ENCODE measurements at places on chromosomes 4 and X.

DNA sequence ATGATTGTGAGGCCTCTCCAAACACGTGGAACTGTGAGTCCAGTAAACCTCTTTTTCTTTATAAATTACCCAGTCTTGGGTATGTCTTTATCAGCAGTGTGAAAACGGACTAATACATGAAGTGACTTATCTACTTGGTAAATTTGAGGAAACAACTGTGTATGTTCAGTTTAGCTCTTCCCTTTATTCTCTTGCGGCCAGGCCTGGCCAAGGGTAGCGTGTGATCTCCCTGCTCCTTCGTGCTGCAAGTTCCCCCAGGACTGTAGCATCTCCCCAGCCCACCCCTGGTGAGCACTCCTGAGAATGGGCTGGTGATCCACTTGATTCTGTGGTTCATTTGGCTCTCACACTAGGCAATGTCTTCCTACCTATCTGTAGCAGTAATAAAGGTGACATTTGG lies 53.2 kb upstream of the CHRNA9 start:
- DNase-seq: no peak

GRCh38 chr4:182920676-182921075 lies 3.5 kb upstream of the DCTD start:
- DNase-seq: no peak

- DNase-seq: peak; percentile 74
Measured at GRCh38 chr4:54318904-54319303, 89.8 kb downstream of the PDGFRA start.

GRCh38 chr4:185542626-185543315 lies 7.5 kb upstream of the PDLIM3 start:
- peak; percentile 83 for DNase-seq

- no peak for DNase-seq
Measured at GRCh38 chr4:19151684-19152083, 1100.0 kb upstream of the SLIT2 start.

DNA sequence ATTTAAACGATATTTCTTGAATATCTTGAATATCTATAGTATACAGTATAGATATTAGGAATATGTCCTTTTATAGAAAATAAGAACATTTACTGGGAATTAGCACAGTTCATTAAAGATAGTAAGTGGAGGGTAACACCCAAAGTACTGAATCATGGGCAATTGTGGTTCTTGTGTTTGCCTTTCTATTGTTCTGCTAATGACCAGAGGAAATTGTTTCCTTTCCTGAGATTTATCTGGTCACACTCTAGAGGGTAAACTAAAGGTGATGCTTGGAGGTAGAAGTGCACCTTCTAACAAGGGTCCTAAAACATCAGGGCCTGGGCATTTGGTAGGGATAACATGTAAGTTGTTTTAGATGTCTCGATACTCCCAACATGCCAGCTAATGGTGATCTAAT lies 241.3 kb upstream of the SFRP2 start:
- no peak for DNase-seq

GRCh38 chr4:31674313-31674947 lies 954.3 kb downstream of the PCDH7 start:
- DNase-seq: peak; percentile 48

GRCh38 chr4:44616621-44617020 lies 34.8 kb downstream of the YIPF7 start:
- no peak for DNase-seq

GRCh38 chr4:78018271-78019049 lies 38.7 kb upstream of the FRAS1 start:
- no peak for DNase-seq

- peak; percentile 50 for DNase-seq
Measured at GRCh38 chrX:119667111-119667878, 25.7 kb downstream of the SEPTIN6 start.

- DNase-seq: no peak
Measured at GRCh38 chr4:66956852-66957251, 588.5 kb downstream of the CENPC start.

DNA sequence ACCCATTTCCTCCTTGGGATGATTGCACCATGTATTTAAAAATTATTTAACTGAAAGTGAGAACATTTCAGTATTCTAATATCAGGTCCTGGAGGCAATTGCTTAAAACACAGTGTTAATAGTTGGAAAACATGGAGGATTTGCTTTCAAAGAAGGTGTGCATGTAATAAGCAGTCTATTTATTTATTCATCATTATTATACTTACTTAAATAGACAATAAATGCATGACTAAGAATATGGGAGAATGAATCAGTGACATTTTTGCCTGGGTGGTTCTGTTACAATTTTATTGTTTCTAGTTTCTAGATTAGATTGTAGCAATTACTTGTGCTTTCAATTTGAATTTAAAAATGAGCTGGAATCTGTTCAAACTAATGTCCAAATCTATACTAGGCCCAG lies 145.5 kb downstream of the AREG start:
- DNase-seq: peak; percentile 12

DNA sequence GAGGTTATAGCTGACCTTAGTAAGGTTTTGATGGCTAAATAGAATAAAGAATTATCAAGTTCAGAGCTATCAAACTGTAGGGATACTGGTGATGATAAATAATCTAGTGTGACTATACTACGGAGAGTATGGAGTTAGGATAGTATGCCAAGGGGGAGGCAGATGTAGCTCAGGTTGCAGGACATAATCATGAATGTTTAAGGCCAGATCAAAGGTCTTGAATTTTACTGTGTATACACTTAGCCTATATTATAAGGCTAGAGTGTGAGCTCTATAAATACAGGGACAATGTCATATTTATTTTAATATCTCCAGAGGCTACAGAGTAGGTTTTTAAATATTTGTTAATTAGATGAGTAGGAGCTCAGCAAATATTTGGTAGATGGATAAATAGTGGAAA lies 131.1 kb upstream of the STIM2 start:
- DNase-seq: no peak

DNA sequence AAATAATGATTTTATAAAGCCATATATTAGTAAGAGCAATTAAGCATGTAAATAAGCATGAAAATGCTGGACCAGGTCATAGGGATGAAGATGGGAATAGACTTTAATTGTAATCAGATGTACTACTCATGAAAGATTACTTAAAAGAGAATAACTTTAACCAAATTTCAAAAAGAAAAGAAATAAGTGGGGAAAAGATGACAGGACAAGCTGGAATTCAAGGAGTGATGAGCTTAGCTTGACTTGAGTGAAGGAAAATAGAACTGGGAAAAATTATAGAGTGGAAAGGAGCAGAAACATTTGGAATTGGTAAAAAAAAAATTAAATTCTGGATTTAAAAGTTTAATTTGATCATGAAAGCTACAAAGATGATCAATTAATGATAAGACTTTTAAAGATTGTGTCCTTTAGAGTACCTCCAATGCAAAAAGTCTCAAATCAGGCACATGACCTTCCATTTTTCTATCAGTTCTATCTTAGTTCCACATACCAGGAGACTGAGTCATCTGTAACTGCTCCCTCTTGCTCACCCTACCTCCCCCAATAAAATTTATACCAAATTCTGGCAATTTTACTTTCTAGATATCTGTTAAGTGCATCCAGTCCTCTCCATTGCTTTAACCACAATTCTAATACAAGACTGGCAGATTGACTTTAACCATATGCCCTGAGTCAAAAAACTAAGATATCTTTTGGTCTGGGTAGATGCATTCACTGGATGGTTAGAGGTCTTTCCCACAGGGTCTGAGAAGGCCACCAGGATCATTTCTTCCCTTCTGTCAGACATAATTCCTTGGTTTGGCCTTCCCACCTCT lies 56.4 kb upstream of the SLIT2 start:
- peak; percentile 51 for DNase-seq

- no peak for DNase-seq
Measured at GRCh38 chr4:10677796-10678497, 6.6 kb downstream of the CLNK start.

- peak; percentile 66 for DNase-seq
Measured at GRCh38 chrX:123171781-123172180, 12.3 kb upstream of the GRIA3 start.

DNA sequence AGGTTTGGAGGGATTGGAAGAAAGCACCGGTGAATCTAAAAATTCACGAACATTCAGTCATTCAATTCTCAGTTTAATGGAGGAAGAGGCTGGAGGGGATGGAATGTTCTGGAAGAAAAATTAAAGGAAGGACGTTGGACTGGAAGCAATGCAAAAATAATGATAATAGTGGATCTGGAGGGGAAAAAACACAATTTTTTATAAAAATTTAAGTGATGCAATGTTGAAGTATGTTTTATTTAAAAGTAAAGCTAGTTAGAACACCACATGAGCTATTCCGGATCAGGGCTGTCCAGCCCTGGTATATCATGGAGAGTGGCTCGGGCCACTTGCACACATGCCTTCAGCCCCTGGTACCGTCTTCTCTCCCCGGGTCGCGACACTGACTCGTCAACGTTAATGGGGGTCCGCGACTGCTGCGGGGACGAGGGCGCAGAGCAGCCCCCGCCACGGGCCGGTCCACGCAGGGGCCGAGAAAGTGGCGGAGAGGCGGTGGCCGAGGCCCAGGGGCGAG lies 204.6 kb downstream of the TENM3 start:
- no peak for DNase-seq

DNA sequence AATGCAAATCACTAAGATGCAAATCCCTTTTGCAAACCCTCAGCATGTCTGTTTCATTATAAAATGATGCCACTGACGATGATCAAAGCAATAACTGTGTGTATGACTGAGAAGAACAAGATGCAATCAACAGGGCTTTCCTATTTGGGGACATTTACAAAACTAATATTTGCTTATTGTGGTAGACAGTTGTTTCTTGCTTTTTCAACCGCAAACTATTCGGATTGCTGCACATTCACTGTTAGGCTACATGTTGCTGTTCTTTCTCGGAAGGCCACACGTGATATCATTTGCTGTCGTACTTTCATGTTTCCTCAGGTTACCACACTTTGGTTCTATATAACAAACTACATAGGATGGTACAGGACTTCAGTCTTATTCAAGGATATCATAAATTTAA lies 49.8 kb downstream of the NPY5R start:
- DNase-seq: no peak

Measured in fibroblast of pulmonary artery (primary cell).